ENCODE measurements at places on chromosomes 12 and 14.

DNA sequence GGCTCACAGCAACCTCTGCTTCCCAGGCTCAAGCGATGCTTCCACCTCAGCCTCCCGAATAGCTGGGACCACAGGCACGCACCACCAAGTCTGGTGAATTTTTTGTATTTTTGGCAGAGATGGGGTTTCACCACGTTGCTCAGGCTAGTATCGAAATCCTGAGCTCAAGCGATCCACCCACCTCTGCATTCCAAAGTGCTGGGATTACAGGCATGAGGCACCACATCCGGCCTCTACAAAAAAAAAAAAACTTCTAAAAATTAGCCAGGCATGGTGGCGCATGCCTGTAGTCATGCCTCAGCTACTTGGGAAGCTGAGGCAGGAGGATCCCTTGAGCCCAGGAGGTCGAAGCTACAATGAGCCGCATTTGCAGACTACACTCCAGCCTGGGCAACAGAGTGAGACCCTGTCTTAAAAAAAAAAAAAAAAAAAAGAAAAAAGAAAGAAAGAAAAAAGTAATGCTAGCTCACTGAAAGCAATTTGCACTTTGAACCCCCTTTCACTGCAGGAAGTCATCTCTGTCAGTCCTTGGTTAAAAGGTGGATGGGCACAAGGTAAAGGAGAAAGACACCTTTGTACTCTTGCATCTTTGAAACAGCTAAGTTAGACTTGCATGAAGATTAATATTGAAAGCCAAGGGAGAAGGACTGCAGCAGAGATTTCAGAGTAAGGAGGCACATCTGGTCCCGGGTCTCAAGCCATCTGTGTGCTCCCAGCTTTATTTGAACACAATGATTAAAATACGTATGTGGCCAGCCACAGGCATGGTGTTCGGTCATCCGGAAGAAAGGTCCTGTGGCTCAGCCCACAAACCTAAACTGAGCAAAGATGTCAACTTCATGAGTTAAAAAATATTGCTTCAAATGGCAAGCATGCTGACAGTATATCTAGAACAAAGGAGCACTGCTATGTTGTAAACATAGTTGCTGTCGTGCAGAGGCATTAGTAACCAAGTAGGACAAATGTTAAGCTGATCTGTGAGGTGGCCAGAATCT, 103.8 kb upstream of the HMGA2 start:
- DNase-seq, result no peak

DNA sequence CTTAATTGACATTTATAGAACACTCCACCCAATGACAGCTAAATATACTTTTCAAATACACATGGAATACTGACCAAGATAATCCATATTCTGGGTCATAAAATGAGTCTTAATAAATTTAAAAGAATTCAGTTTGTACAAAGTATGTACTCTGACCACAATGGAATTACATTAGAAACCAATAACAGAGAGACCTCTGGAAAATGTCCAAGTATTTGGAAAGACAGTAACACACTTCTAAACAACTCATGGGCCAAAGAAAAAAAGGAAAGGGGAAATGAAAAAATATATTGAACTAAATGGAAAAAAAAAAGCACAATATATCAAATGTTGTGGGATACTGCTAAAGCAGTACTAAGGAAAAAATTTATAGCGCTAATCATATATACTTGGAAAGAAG, 52.0 kb downstream of the CRACR2A start:
- DNase-seq, result no peak

DNA sequence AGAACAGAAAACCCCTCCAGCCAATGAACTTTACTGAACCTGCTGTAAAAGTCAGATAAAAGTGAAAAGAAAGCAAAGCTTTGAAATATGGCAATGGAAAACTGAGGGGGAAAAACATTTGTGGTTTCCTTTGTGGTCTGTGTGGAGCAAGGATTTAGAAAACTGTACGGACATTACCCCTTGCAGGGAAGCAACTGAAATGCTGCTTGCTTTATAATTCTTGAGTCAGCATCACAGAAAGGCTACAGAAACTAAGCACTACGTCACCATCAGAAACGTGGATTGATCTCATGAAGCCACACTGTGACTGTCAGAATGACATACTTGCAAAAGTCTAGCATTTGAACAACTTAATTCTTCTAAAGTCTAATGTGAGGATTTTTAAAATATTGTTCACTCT, 2.4 kb upstream of the KCNC2 start:
- no peak for DNase-seq

- no peak for DNase-seq
Observed at GRCh38 chr14:31068235-31068634, 42.1 kb upstream of the STRN3 start.

DNA sequence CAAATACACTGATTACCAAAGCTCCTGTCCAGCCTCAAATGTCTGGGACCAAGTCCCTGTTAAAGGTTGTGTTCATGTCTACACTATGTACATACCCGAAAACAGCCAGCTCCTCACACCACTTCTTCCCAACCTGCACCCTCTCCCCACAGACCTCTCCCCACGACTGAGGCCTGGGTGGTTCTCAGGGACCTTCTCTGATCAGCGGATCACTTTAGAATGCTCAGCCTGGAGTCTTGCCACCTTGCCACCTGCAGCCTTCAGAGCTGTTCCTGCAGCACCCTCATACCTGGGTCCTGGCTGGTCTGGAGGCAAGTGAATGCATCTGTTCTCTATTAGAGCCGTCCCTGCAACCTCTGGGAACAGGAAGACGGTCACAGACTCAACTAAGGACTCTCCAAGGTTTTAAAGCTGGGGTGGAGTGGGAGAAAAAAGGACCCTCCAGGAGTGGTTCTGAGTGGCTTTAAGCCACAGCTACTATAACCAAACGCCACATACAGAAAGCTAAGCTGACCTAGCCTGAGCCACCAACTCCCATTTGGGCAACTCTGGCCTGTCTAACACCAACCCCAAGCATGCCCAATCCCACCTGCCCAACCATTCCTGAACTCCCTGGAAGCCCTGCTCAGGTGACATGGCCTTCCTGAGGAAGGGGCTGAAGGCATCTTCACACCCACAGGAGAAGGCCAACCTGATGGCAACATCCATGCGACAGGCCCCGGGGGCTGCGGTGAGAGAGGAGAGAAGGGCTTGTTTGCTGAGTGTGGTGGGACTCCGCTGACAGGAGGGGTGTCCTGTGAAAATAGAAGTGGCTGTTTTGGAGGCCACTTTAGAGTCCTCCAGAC, 8.6 kb downstream of the KRT2 start:
- no peak for DNase-seq

GRCh38 chr14:61866932-61867920, 105.0 kb downstream of the SNAPC1 start:
- no peak for DNase-seq

DNA sequence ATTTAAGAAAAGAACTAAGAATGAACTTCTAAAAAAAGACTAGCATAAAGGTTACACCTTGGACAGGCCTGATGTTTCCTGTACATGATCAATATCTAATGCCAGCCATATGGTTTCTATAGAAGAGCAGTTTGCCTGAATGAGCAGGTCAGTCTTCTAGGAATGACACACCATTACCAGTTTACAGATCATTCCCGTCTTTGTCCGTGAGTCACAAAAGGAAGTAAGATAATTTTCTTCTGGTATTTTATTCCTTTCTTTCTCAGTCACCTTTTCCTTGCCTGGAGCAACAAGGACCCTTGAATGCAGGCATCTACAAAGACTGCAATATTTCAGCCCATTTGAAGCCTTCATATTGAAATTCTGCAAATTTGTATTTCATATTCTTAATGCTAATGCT, 44.6 kb upstream of the CNTN1 start:
- no peak for DNase-seq

GRCh38 chr14:92863286-92864080, 59.5 kb upstream of the CHGA start:
- DNase-seq, result no peak
